ENCODE measurements at places on chromosomes 7 and 10. TPM values are rescaled to one million over a fixed set of nuclear protein-coding genes. Genes with fewer than 3 reads are reported as not detected.
A peak's percentile ranks its signal among the peaks of the same experiment; 100 is the strongest.

The PTF1A gene
- polyA plus RNA-seq: not detected

- no peak for DNase-seq
Measured at GRCh38 chr10:69819716-69820506, 18.2 kb downstream of the COL13A1 start.

The SLC16A9 gene
- polyA plus RNA-seq: not detected

- no peak for DNase-seq
Measured at GRCh38 chr7:49772916-49773217, 571 bp upstream of the VWC2 start.

GRCh38 chr7:142357953-142358520 is 100.2 kb upstream of the PRSS58 start:
- DNase-seq: peak; percentile 43

The RBM28 gene
- 9.9 TPM for polyA plus RNA-seq

DNA sequence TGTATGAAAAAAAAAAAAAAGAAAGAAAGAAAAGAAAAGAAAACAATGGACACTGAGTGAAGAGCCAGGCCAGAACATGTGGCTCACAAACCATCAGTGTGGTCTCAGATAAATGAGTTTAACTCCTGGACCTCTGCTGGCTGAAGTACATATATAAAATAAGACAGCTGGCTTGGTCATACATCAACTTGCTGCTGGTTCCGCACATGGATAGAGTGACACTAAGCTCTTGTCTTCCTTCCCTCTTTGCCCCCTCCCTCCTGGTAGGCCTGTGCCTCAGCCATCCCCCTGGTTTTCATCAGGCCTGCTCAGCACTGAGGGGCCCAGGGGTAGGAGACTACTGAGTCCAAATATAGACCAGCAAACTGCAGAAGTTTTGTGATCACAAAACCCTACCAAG is 58.1 kb upstream of the DGKI start:
- DNase-seq: no peak

DNA sequence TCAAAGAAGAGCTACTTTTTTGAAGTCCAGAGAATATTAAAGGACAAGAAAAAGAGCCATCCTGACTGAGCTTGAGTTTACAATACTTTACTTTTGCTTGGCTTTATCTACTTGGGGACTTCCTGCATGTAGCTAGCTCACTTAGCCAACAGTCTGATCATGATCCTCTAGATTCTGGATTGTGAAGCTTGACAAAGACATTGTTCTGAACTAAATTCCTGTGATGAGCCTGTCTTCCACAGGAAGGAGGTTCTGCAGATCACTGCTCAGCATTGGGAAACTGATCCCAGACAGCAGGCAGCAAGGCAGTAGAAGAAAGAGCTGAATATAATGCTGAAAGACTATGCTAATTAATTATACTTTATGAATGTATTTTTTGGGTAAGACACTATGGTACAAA is 296.4 kb downstream of the DGKB start:
- DNase-seq: no peak

DNA sequence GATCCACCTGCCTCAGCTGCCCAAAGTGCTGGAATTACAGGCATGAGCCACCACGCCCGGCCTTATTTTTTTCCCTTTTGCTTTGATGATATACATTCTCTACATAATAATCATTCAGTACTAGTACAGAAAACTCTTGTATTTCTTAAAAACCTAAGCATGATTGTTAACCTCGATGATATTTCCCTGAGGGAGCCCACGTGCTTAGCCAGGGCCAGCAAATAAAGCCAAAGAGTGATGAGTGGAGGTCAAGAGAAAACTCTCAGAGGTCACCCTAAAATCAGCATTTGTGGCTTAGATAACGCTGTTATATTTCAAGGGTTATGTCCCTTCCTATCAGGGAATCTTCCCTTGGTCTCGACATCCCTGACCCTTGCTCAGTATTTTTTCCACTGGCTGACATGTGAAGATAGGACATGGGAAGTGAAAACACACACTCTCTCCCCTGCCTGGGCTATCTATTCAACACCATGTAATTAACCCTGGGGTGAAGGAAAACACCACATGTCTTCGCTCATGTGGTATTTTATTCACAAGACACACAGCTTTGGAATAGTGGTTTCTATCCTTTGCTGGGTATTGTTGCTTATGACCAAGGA is 12.6 kb downstream of the FAM200A start:
- DNase-seq: no peak

DNA sequence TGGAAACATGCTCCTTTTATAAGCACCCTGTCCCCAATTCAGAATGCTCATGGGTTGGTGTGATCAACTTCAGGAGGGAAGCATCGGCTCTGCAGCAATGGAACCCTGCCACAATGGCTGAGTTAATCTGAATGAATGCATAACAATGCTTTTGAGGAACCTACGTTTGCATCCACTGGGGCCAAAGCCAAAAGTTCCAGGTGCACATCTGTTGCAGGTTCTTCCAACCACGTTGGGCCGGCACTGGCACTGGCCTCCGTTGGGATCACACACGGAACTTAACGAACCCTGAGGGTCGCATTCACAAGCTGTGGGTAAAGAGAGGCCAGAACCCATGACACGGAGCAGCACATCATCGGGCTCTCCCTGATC is 43.4 kb downstream of the LAMB1 start:
- no peak for DNase-seq

The SKIDA1 gene
- polyA plus RNA-seq: 0.94 TPM

DNA sequence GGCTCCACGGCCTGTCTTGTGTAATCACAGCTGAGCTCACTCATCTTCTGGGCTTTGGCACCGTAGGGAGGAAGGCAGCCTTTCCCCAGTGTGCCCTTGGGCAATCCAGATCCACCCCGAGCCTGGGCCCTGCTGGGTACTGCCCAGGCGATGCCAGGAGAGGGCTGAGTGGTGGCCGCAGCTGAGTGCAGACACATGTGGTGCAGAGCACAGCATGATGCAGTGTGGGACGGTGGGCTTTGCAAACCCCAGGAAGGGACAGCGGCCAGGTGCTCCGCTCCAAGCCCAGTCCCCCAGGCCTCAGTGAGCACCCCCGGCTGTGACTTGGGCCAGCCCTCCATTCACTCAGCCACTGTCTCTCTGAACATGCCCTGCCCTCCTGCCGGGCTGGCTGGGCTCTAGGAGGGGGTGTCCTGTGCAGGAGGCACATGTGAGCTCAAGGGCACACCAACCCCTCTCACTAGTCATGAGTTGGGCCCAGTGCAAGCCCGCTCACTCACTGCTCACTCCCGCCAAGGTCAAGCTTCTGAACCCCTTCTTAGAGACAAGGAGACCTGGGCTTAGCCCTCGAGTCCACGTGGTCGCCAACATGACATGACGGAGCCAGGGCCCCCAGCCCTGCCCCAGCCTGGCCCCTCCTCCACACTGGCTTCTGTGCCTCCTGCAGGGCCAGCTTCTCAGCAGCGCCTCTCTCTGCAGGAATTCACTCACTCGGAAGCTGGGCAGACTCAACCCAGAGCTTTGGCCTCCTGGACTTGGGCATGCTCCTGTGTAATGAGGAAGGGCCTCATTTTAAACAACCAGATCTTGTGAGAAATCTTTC is 77.5 kb upstream of the INSIG1 start:
- no peak for DNase-seq

- no peak for DNase-seq
Measured at GRCh38 chr10:76281659-76282058, 850.2 kb downstream of the LRMDA start.

The HMX3 gene
- not detected for polyA plus RNA-seq

DNA sequence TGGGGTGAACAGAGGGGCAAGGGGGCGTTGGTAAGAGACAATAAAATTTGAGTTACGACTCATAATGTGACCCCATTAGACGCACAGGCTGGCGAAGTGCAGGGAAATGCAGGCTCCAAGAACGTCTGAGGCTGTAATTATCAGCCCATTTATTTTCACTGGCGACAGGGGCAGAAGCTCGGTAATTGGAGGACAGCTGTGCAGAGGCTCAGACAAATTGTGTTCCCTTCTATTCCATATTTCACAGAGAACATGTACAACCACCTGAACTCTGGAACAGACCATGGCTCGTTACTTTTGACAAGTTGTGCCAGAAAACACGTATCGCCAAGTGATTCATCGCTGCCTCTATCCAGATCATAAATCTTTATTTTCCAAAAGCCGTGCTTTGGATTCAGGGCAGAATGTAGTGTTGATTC is 137.3 kb upstream of the FRMD4A start:
- DNase-seq: no peak

- no peak for DNase-seq
Measured at GRCh38 chr10:42924484-42924883, 141.9 kb downstream of the BMS1 start.

Data from CD4-positive, alpha-beta memory T cell (primary cell).